ENCODE measurements at places on chromosomes 6 and 20.

DNA sequence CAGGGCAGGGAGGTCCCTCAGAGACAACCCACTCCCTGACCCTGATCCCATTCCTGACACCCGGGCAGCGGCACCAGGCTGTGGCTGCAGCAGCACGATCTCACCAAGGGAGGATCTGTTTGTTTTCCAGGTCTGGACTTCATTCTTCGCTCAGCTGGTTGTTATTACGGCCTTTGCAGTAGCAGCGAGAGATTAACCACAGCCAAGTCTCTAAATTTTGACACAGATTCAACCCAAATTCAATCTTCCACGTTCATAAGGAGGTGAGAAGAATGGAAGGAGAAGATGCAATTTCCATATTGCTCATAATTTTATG lies 91.1 kb upstream of the THBS2 start:
- DNase-seq, result no peak

- no peak for DNase-seq
Observed at GRCh38 chr6:92623431-92623830, 795.9 kb downstream of the EPHA7 start.

- DNase-seq, result peak; percentile 53
Observed at GRCh38 chr6:53725791-53726575, 60.4 kb upstream of the KLHL31 start.

GRCh38 chr6:94751641-94752329 lies 825.5 kb upstream of the MANEA start:
- no peak for DNase-seq

- no peak for DNase-seq
Observed at GRCh38 chr6:36840432-36841403, 1.5 kb upstream of the CPNE5 start.

All from fibroblast of the conjunctiva (primary cell).